K562 (cell line): ENCODE measurements at places on chromosomes 3 and 15. TPM values are rescaled to one million over a fixed set of nuclear protein-coding genes. Genes with fewer than 3 reads are reported as not detected.
A peak's percentile ranks its signal among the peaks of the same experiment; 100 is the strongest.

TMEM212 gene
- polyA plus RNA-seq, result not detected in 2 replicates

TEX55 gene
- polyA plus RNA-seq, result not detected in 2 replicates

PARP15 gene
- polyA plus RNA-seq, result 0.13 and 0.61 TPM in 2 replicates

SCAMP5 gene
- polyA plus RNA-seq, result not detected in 2 replicates

SLC24A5 gene
- not detected in 2 replicates for polyA plus RNA-seq

MESP2 gene
- 0.37 and 0.47 TPM in 2 replicates for polyA plus RNA-seq

IL20RB gene
- polyA plus RNA-seq, result 6.4 and 7.8 TPM in 2 replicates

GRCh38 chr3:61846488-61846887 is 285.1 kb downstream of the PTPRG start:
- no peaks in the 10 kb centered on the region for H3K27me3 ChIP-seq
- no peaks in the 10 kb centered on the region for H3K36me3 ChIP-seq
- no peak overlapping the region for H3K4me3 ChIP-seq
- DNase-seq, result no peak

DNA sequence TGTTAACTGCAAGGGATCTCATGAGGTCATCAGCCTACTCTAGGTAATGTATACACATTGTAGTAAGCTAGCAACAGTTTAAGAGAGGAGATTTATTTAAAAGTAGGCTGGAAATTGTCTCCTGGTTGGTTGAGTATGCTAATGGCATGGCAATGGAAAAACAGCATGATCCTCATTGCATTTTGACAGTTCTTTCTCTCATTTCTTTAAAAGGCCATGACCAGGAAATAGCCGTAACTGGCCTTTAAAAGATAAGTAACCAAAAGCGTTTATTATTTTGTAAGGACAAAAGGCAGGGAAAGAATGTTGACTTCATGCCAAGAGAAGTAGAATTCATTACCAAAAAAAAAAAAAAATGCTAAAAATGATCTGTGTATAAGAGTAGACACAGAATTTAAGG is 310.3 kb downstream of the FGF12 start:
- DNase-seq, result no peak
- H3K4me3 ChIP-seq, result no peak overlapping the region
- H3K36me3 ChIP-seq, result no peaks in the 10 kb centered on the region
- no peaks in the 10 kb centered on the region for H3K27me3 ChIP-seq

DNA sequence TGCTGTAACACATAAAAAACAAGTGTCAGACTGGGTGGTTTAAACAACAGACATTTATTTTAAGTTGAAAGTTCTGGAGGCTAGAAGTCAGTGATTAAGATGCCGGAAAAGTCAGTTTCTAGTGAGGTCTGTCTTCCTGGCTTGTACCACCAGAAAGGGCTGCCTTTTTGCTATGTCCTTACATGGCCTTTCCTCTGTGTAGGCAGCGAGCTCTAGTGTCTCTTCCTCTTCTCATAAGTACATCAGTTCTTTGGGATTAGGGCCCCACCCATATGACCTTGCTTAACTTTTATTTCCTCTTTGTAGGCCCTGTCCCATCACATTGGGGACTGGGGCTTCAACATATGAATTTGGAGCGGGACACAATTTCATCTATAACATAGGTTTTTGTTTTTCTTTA is 128.0 kb downstream of the BBX start:
- H3K27ac ChIP-seq, result no peak overlapping the region
- no peak for DNase-seq
- no peaks in the 10 kb centered on the region for H3K36me3 ChIP-seq
- H3K4me3 ChIP-seq, result no peak overlapping the region

DNA sequence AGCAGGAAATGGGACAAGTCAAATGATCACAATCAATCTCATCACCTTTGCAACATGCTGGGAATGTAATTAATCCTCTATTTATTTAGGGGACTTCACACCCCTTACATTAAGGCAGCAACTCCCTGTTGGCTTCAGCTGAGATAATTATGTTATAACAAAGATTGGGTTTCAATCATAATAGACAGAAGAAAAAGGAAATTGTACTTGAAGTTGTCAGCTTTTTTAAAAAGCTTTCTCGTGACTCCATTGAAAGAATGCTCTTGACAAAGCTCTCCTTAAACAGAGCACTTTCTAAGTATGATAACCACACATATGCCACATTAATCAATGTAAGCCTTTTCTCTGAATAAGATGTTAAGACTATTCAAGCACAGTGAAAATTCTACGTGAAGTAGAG is 65.7 kb downstream of the SHQ1 start:
- H3K4me1 ChIP-seq, result no peaks in the 10 kb centered on the region
- no peak for DNase-seq
- peaks cover 11% of the 10 kb centered on the region; the same call in 1 of the 3 replicates for H3K36me3 ChIP-seq

DNA sequence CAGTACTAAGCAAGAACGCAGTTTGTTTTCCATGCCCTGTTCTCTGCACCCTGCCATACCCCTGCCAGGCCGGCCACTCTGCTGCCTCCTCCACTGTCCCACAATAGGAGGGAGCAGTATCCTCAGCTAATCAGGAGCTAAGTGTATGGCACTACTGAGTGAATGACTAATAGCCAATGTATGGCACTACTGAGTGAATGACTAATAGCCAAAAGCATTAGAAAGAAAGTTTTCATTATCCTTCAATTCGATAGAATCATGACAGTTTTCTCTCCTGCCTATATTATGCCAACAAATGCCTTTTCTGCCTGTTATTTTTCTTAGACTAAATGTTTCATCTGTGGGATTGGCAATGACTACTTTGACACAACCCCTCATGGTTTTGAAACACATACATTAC is 107.5 kb upstream of the CHRM5 start:
- H3K36me3 ChIP-seq, result no peaks in the 10 kb centered on the region
- no peaks in the 10 kb centered on the region for H3K4me1 ChIP-seq
- no peak overlapping the region for H3K4me3 ChIP-seq
- H3K27me3 ChIP-seq, result peaks cover 18% of the 10 kb centered on the region

DNA sequence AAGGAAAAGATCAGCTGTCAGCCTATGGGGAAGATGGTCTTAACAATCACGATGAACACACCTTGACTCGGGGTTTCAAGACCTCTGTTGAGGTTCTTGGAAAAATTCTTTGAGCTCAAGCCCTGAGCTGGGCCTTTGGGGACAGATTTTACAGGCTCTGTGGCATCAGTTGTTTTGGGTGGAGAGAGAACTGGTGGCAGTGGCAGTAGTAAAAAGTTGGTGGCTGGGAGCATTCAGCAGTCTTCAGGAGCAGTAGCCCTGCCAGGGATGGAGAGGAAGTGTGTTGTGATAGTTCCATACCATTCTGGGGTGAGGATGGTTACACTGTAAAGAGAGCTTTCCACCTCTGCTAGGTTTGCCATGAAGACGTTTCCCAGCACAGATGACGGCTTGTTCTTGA is 4.9 kb upstream of the KY start:
- H3K4me3 ChIP-seq, result no peak overlapping the region
- no peak overlapping the region for H3K27ac ChIP-seq
- no peaks in the 10 kb centered on the region; the same call in 1 of the 2 replicates for H3K4me1 ChIP-seq
- no peak for DNase-seq

DNA sequence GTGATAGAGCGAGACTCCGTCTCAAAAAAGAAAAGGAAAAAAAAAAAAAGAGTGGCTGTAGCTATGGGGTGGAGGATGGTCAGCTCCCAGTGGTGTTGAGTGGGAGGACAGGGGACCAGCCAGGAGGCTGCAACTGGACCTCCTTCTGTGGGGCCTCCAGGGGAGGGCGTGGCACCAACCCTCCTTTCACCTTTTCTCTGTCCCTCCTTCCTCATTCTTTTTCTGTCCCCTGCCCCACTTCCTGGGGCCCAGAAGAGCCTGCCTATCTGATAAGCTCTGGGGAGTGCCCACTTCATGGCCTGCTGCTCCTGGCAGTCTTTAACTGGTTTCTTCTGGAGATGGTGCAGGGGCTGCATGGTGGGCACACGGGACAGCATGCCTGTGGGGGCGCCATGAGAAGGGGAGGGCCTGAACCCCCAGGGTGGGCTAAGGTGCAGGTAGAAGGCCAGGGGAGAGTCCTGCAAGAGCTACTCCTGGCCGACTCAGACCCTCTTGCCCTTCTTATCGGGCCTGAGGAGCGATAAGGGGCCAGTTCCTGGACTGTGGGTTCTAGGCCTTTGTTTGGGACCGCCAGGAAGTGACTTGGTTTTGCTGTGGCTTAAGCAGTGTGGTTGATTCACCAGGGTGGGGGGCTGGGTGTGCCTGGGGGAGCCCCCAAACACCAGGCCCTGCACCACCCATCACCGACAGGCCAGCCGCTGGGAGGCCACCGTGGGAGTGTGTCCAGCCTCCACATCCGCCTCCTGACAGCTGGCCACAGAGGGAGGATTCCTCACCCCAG is 49.4 kb upstream of the FLNB start:
- DNase-seq, result peak; percentile 42
- no peaks in the 10 kb centered on the region for H3K36me3 ChIP-seq
- peak overlapping the region; percentile 59; the same call in 2 of the 3 replicates for H3K27ac ChIP-seq
- H3K27me3 ChIP-seq, result no peaks in the 10 kb centered on the region
- peaks cover 16% of the 10 kb centered on the region for H3K4me1 ChIP-seq

GRCh38 chr3:40546816-40547215 is 22.1 kb downstream of the ZNF621 start:
- H3K36me3 ChIP-seq, result no peaks in the 10 kb centered on the region
- no peak for DNase-seq
- H3K27me3 ChIP-seq, result no peaks in the 10 kb centered on the region
- H3K27ac ChIP-seq, result no peak overlapping the region
- H3K4me3 ChIP-seq, result no peak overlapping the region

GRCh38 chr3:125684199-125684598 is 88.9 kb upstream of the OSBPL11 start:
- peak; percentile 7 for DNase-seq
- H3K4me3 ChIP-seq, result no peak overlapping the region
- H3K27me3 ChIP-seq, result no peaks in the 10 kb centered on the region; the same call in 1 of the 2 replicates

DNA sequence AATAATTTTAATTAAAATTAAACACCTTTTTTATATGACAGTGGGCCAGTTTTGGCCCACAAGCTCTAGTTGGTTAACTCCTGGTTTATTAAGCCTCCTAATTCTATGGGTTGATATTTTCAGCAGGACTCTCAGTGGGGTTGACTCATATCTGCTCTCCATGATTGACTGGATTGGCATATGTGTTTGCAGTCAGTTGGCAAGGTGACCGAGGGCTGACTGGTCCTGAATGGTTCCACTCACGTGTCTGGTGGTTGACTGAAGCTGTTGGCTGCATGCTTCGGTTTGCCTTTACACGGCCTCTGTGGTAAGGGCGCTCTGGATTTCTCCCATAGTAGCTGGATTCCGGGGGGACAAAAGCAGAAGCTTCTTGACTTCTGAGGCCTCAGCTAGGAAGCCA is 65.3 kb upstream of the ZNF280D start:
- no peaks in the 10 kb centered on the region for H3K4me1 ChIP-seq
- DNase-seq, result no peak
- H3K4me3 ChIP-seq, result no peak overlapping the region
- no peaks in the 10 kb centered on the region for H3K36me3 ChIP-seq

DNA sequence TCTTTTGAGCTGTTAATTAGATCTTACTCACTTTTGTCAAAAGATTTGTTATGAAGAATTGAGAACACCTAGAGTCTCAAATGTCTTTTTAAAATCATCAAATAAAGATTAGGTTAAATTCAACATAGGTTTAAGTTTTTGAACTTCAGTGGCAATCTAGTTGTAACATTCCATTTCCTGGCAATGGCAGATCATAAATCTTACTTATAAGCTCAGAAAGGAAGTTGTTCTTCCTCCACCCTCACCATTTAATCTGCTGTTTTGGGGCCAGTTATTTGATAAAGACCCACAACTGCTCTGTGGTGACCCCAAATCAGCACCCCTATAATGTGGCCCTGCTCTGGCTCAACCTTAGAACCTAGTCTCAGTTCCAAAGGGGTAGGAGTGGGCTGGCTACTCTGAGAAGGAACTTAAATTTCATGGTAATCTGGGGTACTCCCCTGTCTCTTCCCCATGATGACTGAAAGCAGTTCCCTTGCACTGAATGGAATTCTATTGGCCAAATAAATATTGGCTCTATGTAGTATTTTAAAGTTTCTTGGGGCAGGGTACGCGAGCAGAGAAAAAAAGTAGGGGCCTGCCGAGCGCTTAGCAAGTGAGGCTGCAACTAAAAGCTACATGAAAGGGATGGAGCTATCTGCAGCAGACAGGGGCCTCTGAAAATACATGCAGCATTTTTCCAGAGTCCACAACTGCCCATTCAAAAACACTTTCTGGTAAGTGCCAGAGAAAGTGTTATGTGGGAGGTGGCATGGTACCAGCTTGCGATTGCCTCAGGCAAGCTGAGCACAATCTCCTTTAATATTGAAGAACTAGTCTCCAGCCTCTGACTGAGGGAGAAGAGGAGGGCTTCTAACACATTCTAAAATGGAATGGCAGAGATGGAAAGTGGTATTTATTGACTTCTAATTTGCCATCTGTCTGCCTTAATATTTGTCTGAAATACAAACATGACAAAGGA is 103.6 kb upstream of the RASGRP1 start:
- DNase-seq, result no peak
- H3K4me3 ChIP-seq, result no peak overlapping the region
- peaks cover 13% of the 10 kb centered on the region for H3K27me3 ChIP-seq
- no peak overlapping the region for H3K27ac ChIP-seq
- H3K4me1 ChIP-seq, result no peaks in the 10 kb centered on the region
- H3K36me3 ChIP-seq, result no peaks in the 10 kb centered on the region

DNA sequence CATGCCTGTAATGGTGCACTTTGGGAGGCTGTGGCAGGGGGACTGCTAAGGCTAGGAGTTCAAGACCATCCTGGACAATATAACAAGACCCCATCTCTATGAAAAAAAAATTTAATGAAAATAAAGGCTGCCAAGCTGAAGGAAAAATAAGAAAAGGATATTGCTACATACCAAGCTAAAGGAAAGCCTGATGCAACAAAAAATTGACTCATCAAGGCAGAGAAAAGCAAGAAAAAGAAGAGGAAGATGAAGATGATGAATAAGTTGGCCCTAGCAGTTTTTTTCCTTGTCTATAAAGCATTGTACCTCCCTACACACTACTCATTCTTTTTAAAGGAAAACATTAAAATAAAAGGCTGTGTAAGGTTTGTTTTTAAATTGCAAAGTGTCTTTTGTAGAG is 441.9 kb upstream of the MDFIC2 start:
- no peaks in the 10 kb centered on the region for H3K4me1 ChIP-seq
- H3K36me3 ChIP-seq, result no peaks in the 10 kb centered on the region
- DNase-seq, result no peak

DNA sequence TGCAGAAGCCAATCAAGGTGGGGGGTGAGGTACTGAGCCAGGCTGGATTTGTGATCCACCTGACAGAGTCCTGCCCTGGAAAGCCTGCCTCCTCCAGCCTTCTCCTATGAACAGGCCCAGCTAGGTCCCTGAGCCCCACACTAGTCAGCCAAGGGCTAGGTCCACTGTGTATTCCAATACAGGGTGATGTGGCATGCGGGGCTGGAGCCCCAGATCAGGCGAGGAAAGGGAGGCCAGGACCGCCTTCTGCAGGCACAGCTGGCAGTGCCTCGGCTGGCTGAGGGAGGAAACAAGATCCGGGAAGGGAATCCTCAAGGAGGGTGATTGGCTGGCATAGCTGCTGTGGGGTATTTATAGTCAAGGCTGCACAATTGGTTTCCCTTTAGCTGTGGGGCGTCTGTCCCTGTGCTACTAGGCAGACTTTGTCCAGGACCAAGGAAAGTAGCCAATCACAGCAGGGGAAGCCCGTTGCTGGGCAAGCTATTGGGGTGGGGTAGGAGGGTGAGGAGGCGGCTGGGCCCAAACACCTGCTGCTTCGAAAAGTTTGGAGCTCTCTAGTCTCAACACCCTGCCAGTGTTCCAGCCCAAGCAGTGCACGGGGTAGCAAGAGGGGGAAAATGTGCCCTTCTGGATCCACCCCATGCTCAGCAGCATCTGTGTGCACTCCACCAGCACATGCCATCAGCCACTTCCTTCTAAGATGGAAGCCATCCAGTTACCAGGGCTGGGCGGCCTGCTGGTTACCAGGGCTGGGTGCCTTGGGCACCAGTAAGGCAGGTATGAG is 5.9 kb downstream of the KY start:
- H3K4me3 ChIP-seq, result no peak overlapping the region
- no peaks in the 10 kb centered on the region for H3K27me3 ChIP-seq
- no peak for DNase-seq
- H3K27ac ChIP-seq, result no peak overlapping the region
- no peaks in the 10 kb centered on the region for H3K36me3 ChIP-seq
- H3K4me1 ChIP-seq, result no peaks in the 10 kb centered on the region
